ENCODE measurements at places on chromosomes 12 and 14.

DNA sequence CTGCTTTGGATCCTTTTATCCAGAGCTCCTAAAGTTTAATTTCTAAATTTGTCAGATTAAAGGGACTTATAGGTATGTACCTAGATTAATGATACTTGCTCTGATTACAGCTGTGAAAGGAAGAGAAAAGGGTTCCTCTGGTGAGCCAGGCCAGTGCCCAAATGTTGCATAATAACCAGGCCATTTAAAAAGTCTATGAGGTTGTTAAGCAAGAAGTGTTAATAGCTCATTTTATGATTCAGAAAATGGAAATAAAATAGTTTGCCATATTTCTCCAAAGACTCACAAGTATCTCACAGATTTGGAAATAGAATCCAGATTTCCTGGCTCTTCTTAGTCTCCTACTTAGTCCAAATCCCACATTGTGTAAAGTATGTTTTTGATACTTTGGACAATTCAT lies 67.6 kb downstream of the SLC38A6 start:
- DNase-seq = no peak

- DNase-seq = no peak
These were observed 7.5 kb downstream of the LAG3 start for GRCh38 chr12:6779708-6780432.

- no peak for DNase-seq
These were observed 75.9 kb downstream of the NINJ2 start for GRCh38 chr12:587132-588023.

- no peak for DNase-seq
These were observed 144.2 kb upstream of the ABCD2 start for GRCh38 chr12:39763890-39764169.

GRCh38 chr12:92403210-92404175 lies 257.8 kb upstream of the BTG1 start:
- peak; percentile 64 for DNase-seq

DNA sequence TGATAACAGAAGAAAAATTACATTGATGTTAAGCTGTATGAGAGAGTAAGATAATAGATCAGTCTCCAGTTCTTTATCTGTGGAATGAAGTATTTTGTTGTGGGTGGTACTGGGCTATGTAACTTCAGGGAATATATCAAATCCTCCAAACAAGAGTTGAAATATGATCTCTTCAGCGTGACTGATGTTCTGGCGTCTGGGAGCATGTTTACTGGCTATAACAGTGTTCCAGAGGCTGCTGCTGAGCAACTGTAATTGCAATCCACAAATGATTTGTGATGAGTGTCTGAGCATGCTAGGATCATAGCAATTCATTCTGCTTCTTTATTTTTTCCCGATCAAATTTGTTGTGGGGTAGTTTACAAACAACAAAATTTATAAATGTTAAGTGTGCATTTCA lies 18.6 kb upstream of the CCDC198 start:
- DNase-seq = no peak

GRCh38 chr12:41074473-41074769 lies 113.7 kb upstream of the PDZRN4 start:
- DNase-seq = no peak

GRCh38 chr14:51107801-51108200 lies 12.9 kb upstream of the TRIM9 start:
- DNase-seq = no peak

Data from GM13977 (cell line).